ENCODE measurements at places on chromosomes 7 and 10.

DNA sequence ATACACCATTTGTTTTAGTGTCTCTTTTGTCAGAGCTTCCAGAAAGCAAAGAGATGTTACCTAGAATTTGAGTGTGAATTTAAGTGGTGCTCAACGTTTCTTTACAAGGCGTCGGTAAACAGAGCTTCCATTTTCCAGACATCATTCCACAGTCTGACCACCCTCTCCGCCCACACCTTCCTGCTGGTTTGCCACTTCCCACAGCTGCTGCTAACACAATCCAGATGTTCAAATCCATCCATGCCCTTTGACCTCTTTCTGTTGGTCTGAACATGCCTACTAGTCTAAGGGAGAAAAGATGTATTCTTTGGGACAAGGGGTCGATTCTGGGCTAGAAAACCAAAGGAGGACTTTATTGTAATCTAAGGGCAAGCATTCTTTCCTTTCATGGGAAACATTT lies 86.1 kb downstream of the FAM107B start:
- no peak for DNase-seq

DNA sequence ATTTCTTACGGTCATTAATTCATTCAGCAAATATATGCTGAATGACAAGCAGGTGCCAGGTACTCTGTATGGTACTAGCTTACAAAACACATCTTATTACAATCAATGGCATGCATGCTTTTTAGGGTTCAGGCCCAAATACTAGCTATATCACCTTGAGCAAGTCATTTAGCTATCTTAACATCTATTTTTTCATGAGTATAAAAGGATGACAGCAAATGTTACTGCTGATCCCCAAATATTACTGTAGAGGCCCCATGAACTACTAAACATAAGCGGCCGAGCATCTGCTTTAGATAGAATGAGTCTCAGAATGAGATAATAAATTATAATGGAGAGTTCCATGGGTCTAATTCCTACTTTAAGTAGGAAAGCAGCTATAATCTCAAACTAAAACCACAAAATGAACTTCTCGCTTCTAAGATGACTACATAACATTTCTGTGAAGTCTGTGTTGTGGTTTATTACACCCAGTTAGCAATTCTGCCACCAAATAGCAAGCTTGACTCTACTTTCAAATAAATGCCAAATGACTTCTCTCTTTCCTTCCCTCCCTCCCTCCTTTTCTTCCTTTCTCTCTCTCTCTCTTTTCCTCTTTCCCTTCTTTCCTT lies 113.7 kb upstream of the LRRN3 start:
- no peak for DNase-seq

- DNase-seq: no peak
Measured at GRCh38 chr7:44377681-44378421, 52.5 kb upstream of the CAMK2B start.

DNA sequence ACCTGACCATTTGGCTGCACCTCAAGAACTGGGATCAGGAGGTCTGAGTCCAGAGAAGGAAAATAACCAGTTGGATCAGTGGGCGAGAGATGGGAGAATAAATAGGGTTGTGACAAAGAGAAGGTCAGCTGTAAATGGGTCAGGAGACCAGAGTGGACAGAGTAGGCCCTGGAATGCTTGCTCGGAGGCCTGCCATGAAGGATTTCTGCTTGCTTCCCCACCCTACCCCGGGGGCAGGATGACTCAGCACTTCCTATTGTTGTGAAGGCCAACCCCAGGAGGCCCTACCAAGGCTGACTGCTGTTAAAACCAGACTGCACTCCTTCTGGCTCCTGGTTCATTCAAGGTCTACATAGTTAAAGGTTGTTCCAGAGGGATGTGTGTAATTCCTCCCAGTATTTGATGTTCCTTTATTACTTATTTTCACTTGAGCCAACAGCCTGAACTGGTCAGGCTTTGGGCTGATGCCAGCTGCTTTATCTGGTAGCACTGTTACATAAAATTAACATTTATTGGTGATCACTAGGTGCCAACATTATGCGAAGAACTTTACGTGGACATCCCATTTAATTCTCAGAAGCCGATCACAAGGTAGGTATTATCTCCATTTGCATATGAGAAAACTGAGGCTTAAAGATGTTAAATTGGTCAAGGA lies 27.3 kb upstream of the IFRD1 start:
- peak; percentile 30 for DNase-seq

DNA sequence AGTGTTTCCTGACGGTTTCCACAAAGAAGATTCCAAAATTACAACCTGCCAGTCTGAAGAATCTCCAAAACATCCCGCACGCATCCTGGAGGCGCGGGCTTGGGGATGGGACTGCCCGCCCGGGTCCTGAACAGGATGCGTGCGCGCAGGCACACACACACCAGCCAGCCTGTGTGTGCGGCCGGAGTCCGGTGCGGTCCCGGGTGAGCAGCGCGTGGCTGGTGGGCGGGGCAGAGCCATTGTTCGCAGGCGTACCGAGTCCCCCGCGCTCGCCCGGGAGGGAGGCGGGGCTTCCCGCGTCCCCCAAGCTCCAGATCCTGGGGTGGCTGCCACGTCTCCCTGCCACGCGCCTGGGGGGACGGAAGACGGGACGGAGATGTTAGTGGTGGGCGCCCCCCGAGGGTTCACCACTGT lies 675 bp upstream of the SCD start:
- DNase-seq: peak; percentile 19

- DNase-seq: no peak
Measured at GRCh38 chr7:120654241-120654640, 203.7 kb downstream of the TSPAN12 start.

- no peak for DNase-seq
Measured at GRCh38 chr7:105691082-105691679, 109.9 kb upstream of the EFCAB10 start.

DNA sequence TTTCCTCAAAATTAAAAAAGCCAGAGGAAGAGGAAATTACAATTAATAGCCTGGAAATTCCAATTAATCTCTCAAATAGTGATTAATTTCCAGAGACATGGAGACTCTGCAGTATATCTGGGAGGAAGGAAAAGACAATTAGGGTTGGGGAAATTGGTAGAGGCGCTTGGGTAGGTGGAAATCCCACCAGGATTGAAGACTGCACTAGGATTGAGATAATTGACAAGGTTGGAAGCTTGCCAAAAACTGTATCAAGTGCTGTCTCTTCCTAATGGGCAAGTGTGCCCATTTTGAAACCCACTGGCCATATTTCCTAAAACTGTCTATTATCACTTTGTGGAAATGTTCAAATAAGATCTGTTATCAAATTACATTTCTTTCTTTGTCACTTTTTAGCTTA lies 21.6 kb downstream of the CHN2 start:
- no peak for DNase-seq

GRCh38 chr10:55043540-55043939 lies 242.5 kb upstream of the PCDH15 start:
- no peak for DNase-seq

DNA sequence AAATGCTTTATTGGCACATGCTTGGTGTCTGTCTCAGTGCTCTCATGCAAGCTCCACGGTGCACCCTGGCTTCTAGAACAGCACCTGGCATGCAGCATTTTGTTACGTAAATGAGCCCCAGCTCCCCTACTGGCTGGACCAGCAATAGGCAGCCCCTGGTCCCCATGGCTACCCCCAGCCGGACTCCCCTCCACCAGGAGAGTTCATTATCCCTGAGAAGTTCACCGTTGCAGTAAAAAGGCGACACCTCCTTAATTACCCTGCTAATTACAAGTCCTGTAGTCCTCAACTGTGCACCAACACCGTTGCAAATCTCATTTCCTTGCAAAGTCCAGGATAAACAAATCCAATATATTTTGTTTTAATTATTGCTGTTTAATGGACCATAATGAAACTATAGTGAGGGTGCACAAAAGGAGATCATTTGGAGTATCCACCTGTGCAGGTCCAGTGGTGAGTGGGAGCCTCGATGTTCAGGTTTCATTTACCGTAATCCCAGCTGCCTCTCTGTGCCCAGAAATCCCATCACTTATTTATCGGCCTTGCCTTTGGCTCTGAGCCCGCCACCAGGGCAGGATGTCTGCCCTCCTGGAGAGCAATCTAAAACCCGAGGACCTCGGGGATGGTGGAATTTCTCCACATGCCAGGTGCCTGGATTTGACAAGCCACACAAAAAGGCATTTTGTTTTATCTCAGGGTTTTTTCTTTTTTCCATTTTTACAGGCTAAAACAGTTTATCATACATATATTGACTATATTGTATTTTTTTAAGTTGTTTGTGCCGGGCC lies 12.8 kb upstream of the DRGX start:
- no peak for DNase-seq

DNA sequence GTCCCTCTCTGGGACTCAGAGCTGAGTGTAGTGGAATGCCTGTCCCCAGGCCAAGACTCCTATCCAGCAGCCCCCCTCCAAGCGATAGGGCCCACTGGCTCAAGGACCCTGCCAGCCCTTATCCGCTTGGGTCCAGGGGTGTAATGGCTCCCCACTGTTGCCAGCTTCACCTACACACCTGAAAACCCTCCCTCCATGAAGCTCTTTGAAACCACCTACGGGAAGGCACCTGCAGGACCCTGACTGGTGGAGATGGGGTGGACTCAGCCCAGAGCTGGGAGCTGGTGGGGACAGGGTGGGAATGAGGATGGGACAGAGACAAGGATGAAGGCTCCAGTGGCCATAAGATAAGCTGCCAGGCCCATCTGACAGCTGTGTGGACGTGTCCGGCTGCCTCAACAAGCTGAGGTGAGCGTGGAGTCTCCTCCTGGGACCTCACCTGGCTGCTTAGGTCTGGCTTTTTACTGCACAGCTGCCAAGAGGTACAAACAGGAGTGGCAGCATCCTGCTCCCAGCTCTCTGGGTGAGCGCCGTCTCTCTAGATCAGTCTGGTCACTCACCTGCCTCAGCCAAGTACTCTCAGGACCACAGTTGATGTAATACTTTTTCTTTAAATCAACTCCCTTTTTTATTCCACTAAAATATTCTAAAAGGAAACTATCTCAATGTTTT lies 41.9 kb downstream of the DRGX start:
- no peak for DNase-seq

DNA sequence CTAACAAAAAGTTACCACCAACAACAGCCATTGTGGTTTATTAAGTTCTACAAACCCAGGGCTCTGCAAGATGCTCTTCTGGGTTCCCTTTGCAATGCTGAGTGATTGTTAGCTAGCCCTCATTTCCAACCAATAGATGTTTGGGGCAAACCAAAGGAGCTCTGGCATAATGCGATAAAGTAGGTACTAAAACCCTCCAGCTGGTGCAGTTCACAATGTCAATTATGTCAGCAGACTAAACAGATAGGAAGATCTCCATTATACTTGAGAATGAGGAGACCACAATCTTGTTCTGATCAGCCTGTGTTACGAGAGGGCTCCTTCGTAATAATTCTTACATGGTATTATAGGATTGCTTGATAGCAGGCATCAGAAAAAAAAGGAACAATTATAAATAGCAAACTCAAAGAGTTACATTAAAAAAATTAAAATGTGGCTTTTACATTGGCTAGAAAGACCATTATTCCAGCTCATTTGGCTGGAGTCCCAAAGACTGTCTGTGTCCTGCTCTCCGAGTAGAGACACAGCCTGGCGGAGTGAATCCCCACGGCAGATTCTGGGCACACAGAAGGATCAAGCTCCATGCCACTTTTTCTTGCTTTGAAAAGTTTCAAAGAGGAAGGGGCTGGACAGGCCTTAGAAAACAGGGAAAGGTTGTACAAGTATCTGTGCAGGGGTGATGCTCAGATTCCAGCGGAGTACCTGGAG lies 93.8 kb downstream of the ZRANB1 start:
- DNase-seq: no peak

- DNase-seq: no peak
Measured at GRCh38 chr7:124723012-124723411, 42.6 kb downstream of the GPR37 start.

GRCh38 chr10:21519941-21520436 lies 5.5 kb downstream of the SKIDA1 start:
- no peak for DNase-seq

- DNase-seq: no peak
Measured at GRCh38 chr7:304574-305409, 14.8 kb downstream of the FOXL3 start.

DNA sequence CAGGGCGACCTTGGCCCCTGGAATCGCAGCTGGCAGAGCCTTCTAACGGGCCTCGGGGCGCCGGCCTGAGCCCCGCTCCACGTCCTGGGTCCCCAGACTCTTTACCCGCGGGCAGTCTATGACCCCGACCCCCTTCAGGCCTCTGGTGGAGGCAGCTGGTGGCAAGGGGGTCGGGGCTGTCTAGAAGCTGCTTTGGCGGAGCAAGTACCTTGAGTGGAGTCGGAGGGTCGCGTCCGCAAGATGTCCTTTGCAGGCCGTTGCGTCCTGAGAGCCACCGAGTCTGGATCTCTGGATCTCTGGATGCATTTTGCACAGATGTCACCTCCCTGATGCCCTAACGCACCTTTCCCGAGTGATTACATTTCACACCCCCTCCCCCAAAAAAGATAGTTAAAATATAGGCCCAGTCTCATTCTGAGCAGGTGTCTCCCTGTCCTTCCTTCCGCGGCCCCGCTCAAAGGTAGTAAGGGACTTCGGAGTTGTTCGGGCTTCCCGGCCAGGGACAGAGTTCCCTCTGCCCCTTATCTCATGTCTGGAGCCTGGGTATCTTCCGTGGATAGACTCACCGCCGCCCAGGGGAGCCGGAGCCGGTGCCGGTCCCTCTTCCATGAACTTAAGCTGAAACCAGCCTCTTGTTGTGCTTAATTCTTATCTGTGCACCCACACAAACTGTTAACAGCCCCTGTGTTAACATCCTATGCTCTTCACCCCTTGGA lies 457 bp downstream of the ACADSB start:
- no peak for DNase-seq

DNA sequence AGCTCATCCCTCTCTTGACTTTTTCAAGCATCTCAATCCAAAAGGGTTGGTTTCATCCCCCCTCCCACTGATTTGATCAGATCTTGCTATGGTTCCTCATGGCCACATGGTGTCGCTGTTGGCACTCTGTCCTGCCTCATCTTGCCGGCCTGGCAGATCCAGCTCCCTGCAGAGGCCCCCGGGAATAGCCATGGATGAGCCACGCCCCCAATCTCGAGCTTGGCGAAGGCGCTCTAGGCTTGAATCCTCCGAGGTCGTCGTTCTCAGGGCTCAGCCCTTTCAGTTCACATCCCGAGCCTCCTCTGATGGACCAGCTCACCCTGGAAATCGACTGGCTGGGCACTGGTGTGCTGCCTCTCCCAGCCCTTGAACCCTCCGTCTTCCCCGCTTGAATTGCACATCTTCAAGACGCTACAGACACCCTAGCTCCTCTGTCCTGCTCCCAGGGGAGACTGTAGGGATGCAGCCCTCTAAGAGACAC lies 628.7 kb downstream of the TYW1 start:
- peak; percentile 75 for DNase-seq

DNA sequence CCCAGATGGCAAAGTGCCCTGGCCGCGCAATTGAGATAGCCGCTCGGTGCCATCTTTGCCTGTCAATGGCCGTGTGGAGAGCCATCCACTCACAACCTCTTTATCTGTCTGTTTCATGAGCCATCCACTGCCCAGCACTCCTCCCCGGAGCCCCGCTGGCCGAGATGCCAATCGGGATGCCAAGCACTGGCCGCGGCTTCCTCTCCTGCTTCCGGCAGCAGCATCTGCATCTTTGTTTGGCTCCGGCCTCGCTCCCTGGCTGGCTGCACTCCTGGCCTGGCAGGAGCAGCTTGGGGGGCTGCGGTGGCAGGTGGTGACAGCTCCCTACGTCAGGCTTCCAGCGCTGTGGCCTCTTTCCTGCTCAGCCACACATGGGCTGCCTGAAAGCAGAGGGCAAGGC lies 231.7 kb downstream of the USP6NL start:
- no peak for DNase-seq

Measured in NCI-H1930 (cell line).